EL (cell line): ENCODE measurements at places on chromosomes 11 and 22.

DNA sequence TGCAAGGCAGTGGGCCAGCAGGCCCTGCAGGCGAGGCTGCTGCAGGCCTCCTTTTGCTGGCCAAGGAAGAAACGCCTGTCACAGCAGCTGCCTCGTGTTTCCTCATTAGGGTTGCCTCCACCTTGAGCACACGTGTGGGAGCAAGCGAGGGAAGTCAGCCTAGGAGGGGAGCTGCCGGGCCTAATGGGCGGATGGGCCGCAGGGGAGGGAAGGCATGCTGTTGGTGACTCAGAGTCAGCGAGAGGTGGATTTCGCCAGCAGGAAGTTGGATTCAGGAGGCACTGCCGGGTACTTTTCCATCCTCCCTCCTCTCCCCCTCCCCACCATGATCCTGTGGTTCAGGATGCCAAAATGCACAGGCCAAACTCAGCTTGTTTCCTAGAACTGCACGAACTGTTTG, 498.7 kb downstream of the METTL15 start:
- peak; percentile 32 for DNase-seq

DNA sequence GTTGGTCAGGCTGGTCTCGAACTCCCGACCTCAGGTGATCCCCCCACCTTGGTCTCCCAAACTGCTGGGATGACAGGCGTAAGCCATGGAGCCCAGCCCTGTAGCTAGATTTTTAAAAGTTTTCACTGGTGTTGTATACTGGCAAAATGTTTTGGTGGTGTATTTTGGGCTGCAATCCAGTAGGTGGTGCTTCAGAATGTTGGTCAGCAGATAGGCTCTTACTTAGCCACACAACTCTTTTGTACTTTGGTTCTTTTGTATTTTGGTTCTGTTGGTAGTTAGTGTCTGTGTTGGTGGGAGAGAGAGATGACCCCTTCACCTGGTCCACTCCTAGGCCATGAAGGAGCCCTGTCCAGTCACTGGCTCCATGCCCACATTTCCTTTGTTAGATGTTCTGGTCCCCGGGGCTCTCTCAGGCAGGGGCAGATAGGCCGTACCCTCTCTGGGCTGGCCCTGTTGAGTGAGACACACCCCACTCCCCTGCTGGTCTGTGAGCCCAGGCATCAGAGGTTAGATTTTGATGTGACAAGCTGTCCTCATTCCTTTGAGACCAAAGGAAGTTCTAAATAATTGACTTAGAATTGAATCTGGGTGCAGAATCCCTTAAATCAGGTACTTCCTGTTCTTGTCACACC, 123.8 kb downstream of the DDX10 start:
- peak; percentile 45 for DNase-seq

GRCh38 chr11:60862171-60862570, 5.2 kb upstream of the ZP1 start:
- no peak for DNase-seq

DNA sequence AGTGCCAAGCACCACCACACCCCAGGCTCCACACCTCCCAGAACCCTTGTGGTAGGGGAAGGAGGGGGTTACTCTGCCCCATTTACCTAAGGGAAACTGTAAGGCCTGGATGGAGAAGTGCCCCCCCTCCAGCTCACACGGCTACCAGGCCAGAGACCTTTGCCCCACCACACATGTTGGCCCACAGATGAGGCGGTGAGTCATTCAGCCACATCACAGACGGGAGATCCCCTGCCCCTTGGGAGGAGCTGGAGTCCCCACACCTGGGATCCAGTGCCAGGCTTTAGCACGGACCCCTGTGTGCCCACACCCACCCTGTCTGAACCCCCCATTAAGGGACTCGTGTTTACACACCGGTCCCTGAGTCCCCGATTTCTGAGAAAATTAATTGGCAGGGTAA, 24.9 kb downstream of the CDKN1C start:
- peak; percentile 50 for DNase-seq

GRCh38 chr22:23652286-23652685, 20.2 kb upstream of the DRICH1 start:
- DNase-seq = no peak

DNA sequence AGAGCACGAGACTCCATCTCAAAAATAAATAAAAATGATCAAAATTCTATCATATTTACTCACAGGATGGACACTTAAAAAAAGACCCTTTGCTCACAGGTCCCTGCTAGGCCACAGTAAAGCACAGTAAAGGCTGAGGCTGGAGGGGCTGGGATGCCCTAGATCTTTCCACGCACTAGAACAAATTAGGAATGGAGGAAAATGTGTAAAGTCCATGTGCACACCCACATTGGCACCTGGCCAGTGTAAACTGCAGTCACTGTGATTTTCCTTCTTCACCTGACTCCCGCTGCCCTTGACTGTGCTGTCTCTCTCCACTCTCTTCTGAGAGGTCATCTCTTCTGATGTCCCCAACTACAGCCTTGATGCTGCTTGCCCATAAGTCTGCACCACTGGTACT, 195.5 kb downstream of the EFCAB6 start:
- DNase-seq = no peak

- no peak for DNase-seq
Measured at GRCh38 chr22:29382580-29383302, 5.6 kb downstream of the AP1B1 start.

DNA sequence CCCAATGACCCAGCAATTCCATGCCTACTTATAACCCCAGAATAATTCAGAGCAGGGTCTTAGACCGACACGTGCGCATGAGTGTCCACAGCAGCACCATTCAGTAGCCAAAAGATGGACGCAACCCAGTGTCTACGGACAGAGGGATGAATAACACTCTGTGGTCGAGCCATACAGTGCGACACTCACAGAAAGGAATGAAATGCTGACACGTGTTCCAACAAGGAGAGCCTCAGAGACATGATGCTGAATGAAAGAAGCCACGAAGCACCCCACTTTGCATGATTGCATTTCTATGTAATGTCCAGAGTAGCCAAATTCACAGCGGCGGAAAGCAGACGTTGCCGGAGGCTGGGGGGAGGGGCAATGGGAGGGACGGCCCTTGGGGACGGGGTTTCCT, 134.4 kb downstream of the CTTN start:
- no peak for DNase-seq

- DNase-seq = no peak
Measured at GRCh38 chr11:71364176-71364671, 84.0 kb downstream of the DHCR7 start.

GRCh38 chr11:43360361-43361032, 1.8 kb downstream of the TTC17 start:
- DNase-seq = peak; percentile 19

- no peak for DNase-seq
Measured at GRCh38 chr11:125168918-125169456, 4.4 kb downstream of the PKNOX2 start.

DNA sequence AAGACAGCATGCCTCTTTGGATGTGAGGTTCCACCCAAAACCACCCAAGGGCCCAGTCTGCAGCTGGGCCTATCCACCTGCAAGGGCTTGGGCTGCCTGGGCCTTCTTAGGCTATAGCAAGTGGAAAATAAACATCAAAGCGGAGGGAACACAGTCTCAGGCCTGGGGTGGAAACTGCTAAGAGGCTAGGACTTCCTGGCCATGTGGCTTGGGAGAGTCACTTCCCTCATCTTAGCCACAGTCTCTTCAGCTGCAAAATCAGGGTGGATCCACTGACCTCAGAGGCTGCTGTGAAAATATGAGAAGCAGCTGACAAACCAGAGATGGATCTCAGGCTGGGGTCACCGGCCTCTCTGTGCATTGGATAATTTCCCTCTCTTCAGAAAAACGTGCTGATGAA, 30.6 kb upstream of the TFIP11 start:
- no peak for DNase-seq

- no peak for DNase-seq
Measured at GRCh38 chr11:33847251-33847650, 44.6 kb downstream of the LMO2 start.

GRCh38 chr22:43543522-43544288, 131.9 kb downstream of the MPPED1 start:
- DNase-seq = no peak

- no peak for DNase-seq
Measured at GRCh38 chr11:131800452-131800851, 430.0 kb downstream of the NTM start.

DNA sequence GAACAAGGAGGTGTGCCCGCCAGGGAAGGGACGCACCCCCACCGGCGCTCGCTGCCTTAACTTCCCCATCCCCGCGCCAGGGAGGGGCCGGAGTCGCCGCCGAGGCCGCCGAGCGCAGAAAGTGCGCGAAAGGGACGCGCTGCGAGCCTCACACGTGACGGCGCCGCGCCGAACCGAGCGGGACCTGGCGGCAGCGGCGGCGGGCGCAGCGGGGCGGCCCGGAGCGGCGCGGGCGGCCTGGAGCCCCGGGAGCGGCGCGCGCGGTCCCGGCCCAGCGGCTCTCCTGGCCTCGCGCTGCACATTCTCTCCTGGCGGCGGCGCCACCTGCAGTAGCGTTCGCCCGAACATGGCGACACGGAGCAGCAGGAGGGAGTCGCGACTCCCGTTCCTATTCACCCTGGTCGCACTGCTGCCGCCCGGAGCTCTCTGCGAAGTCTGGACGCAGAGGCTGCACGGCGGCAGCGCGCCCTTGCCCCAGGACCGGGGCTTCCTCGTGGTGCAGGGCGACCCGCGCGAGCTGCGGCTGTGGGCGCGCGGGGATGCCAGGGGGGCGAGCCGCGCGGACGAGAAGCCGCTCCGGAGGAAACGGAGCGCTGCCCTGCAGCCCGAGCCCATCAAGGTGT, at the start of gene SORL1:
SORL1 (plus strand) TSS at position 329 of the 623 bp plus-strand sequence; CDS start at position 347, 18 bp downstream.
- DNase-seq = peak; percentile 61

GRCh38 chr11:119827113-119827512, 98.1 kb upstream of the NECTIN1 start:
- DNase-seq = no peak

DNA sequence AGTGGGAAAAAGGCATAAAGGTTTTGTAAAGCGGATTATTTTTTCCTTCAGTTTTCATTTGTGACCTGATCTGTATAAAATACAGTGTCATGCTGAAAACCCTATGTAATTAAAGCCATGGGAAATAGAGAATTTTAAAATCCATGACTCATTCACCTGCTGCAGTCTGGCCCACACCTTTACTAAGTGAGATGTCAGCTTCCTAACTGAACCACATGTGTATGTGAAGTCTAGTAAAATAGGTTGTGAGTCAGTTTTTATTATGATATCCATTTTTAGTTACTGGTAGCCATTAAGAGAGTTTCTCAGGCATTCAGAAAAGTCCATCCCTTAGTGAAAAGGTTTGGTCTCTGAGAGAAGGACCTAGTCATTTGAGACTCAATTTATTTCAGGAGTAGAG, 60.9 kb downstream of the TRIM44 start:
- DNase-seq = no peak

- DNase-seq = no peak
Measured at GRCh38 chr11:41446107-41446506, 13.3 kb downstream of the LRRC4C start.

GRCh38 chr11:86869966-86870570, 69.7 kb downstream of the PRSS23 start:
- DNase-seq = peak; percentile 61

- DNase-seq = no peak
Measured at GRCh38 chr22:29512031-29512430, 32.0 kb downstream of the NEFH start.

DNA sequence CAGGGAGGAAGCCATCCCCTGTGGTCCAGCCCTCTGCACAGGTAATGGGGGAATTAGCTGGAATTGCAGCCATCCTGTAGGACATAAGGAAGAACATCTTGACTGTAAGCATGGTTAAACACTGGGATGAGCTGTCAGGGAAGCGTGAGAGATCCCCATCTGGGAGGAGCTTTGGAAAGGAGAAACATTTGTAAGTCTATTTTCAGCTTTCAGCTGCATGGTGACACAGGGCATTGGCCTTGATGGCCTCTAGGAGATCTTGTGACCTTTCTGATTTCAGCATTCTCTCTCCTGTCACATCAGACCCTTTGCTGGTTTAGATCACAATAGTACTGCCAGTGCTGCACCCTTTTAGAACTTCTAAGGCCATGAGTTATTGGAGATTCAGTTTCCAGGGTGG, 47.1 kb downstream of the BCR start:
- DNase-seq = no peak

GRCh38 chr11:26023057-26023456, 308.9 kb upstream of the ANO3 start:
- DNase-seq = no peak

DNA sequence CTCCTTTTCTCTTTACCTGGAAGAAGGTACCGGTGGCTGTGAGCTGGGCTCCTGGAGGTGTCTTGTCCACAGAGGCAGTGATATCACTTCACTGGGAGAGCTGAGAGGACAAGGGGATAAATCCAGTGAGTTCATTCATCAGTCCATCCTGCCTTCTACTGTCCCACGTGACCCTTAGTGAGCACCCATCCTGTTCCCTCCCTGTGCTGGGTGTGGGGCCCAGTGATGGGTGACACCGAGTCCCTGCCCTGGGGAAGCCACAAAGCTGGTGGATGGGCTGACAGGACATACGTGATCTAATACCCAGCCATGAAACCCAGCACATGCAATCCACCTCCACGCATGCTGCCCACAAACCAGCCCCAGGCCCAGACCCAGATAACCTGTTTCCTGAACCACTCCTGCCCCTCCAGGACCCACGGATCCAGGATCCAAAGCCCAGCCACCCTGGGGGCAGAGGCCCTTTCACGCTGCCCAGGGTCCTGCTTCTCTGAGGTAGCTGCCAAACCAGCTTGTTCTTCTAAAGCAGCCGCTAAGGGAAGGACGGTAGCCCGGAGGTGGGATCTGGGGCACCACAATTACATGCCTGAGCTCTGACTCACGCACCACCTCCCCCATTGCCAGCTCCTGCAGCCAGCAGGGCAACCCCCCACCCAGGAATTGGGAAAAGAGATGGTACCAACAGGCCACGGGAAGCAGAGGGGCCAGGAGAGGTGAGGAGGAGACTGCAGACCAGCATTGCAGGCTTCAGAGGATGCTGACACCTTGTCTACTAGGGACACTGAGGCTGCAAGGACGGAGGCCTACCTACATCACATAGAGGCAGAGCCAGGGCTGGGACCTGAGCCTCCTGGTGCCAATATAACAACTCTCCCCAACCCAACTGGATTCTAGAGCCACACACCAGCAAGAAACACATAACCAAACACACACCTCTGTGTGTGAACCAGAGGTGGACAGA, 35.2 kb downstream of the GDPD5 start:
- peak; percentile 61 for DNase-seq

DNA sequence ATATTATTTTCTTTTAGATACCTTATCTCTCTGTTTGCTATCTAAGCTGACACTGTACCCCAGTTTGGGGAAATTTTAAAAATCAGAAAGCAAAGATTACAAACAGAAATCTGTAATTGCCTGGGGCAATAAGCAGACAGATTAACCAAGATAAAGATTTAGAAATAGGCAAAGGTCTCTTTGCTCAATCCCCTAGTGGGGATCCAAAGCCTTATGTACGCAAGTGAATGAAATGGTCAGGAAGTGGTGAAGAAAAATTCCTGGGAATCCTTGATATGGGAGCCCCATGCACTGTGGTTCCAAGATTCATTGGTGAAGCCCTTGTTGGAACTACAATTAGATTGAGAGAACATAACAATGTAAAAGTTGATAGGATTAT, 139.5 kb upstream of the GUCY1A2 start:
- peak; percentile 37 for DNase-seq

DNA sequence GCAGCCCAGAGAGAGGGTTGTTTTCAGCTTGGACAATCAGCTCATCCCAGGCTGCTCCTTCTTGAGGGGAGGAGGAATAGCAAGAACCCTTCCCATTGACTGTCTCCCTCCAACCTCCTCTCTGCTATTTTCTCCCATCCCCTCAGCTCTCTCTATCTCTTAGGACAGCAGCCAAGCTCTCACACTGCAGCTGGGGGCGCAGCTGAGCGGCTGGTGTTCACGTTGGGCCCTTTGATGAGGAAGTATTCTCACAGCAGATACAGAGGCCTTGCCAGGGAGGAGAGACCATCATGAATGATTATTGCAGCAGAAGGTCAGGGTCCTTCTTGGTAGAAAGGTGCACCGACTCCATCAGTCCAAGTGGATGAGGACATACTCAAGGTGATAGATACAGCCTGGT, 26.5 kb upstream of the CADM1 start:
- DNase-seq = no peak
